ENCODE measurements at places on chromosomes 7 and 10.

- no peak for DNase-seq
These were observed 31.2 kb downstream of the TSPAN14 start for GRCh38 chr10:80485076-80485945.

DNA sequence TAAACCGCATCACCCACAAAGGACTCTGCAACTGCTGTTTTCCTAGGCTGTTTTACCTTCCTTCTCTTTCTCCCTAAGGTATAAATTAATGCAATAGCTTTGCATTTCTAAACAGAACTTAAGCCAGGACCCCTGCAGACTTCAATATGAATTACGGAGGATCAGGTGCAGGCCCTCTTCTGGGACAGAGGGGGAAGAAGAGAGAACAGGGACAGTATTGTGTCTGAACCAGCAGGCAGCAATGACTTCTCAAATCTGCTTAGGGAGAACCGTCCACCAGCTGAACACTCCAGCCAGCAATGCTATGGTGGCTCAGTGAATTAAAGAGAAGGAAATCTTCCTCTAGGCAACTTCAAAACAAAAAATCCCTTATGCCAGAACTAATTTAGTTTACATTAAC lies 35.7 kb downstream of the POLR3A start:
- no peak for DNase-seq

GRCh38 chr10:8688881-8689280 lies 634.4 kb downstream of the GATA3 start:
- DNase-seq = no peak

DNA sequence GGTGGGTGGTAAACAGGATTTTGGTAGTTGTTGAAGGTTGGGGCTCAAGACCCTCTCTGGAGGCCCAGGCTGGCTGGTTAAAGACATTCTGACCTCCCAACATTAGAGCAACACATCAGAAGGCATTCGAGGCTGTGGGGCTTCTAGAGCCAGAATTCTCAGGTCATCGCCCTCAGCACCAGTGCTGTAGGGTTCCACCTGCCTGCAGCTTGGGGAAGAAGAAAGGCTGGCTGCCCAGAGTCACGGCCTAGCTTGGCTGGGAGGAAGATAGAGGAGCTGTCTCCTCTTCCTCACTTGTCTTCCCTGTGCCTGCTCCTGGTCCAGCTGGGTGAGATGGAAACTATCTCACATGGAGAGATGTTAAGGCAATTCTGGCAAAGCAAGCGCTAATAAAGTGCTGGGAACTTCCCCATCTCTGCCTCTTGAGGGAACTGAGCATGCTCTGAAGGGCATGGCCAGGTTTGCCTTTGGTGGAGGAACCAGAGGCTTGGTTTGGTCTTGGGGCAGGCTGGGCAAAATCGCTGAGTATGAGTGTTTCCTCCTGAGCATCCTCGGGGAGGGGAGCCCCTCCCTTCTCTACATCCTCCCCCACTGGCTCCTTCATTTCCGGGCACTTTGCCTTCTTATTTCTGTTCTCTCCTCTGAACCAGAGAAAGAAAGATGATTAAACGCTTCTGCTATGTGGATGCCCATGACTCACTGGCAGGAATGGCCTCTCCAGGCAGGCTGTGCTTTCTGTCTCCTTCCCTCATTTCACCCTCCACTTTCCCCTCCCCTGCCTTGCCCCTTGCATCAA lies 509.0 kb upstream of the PODXL start:
- no peak for DNase-seq

- no peak for DNase-seq
These were observed 35.6 kb upstream of the GRB10 start for GRCh38 chr7:50818324-50818723.

DNA sequence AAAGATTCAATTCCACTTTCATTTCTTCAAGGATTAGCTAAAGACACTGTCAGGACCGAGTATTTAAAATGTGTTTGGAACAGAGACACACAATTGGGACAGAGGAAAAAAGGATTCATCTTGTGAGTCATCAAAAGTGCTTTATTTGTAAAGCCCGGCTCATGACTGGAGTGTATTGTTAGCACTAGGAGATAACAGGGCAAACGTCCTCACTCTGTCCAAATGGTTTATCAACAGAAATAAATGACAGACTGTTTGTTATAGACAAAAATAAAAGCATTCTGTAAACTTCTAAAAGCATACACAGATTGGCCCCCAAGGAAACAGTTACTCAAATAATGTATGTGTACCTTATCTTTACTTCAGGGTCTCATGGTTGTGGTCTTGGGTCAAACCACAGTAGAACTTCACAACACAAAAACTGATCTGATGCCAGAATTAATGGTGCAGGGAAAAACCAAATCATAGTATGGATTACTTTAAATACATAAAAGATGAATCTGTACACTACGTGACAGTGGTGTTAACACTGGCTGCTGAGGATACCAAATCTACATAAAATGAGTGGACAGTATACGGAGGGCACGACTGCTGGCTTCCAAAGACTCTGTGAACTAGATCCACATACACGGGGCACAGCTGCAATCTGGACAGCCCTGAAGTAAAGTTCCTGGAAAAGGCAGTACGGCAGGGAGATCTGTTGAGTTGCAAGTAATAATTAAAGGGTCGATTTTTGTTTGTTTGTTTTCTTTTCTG lies 179.4 kb downstream of the PIP4K2A start:
- no peak for DNase-seq

DNA sequence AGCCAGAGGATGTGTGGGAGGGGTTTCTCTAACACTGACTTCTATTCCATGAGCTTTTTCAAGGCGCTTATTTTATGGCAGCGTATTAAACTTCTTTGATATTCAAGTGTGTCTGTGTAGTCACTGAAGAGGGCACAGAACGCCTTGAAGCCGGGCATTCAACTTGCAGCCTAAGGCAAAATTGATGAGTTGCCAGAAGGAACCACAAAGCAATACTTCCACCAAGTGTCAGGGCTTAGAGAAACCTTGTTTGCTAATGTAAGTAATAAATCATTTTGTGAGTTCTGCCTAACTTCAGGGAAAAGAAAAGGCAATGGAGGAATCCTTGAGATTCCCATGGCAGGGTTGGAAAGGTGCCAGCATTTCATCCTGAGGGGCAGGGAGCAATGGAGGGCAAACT lies 163.8 kb downstream of the LCOR start:
- no peak for DNase-seq

DNA sequence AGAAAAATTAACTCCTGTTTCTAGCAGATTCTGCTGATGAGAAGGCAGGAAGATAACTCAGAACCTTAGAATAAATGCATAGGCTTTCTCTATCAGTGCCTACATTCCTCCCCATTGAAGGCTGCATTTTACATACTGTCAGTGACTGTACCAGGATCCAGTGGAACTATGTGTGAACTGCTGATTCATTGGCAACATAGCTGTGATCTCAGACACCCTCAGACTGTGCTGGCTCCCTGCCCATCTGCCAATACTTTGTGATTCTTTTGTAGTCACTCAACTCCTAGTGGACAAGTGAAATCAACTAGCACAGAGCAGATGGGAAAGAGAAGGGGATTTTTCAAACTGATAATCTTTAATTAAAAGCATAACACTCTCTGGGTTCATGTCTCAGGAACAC lies 375.8 kb downstream of the MDFIC start:
- DNase-seq = no peak

DNA sequence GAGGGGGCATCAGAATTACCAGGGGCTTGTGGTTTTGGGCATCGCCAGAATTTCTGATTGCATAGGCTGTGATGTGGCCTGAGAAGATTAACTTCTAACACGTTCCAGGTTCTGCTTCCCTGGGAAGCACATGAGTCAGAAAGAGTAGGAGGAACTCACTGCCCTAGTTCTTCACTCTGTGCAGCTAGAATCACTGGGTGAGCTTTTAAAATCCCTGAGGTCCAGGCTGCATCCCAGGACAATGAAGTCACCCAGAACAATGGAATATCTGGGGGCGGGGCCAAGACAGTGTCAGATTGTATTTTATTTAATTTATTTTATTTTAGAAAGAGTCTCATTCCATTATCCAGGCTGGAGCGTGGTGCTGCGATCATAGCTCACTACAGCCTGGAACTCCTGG lies 636.5 kb downstream of the CALN1 start:
- DNase-seq = no peak

DNA sequence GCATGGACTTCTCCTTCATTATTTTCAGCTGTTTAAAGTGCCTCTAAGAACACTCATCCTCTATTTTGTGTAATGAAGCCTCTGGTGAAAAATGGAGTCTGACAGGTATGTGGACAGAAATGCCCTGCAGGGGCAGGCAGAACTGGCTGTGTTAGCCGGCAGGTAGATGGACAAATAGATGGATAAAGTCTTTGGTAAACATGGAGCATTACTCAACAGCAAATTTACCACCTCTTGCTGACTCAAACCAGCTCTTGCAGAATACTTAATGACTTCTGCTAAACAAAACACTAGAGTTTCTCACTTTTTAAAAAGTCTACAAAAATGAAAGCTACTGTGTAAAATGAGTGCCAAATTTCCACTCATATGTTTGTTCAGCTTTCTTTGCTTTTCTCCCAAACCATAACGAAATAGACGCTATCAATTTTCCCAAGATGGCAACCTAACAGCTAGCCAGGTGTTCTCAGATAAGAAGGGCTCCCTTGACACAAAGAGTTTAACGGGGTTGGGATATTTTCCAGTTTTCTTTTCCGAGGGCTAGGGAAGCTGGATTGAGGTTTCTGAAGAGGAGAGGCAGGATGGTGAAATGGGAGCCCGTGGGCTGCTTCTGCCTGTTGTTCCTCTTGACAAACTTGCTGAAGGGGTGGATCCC lies 71.9 kb upstream of the HABP2 start:
- no peak for DNase-seq

DNA sequence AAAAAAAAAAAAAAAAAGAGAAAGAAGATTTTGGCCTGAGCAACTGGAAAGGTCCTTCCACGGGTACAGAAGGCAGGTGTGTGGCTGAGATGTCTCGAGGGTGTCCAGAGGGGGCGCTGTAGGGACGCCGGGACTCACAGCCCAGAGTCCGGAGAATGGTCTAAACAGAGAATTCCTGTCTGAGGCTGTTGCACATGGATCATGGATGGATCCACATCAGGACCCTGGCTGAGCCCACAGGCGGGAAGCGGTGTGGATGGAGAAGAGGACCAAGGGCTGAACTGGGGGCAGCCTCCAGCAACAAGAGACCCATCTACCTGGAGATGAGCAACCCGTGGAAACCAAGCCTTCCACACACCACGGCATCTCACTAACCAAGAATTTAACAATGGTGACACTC lies 55.0 kb downstream of the PKD1L1 start:
- no peak for DNase-seq

DNA sequence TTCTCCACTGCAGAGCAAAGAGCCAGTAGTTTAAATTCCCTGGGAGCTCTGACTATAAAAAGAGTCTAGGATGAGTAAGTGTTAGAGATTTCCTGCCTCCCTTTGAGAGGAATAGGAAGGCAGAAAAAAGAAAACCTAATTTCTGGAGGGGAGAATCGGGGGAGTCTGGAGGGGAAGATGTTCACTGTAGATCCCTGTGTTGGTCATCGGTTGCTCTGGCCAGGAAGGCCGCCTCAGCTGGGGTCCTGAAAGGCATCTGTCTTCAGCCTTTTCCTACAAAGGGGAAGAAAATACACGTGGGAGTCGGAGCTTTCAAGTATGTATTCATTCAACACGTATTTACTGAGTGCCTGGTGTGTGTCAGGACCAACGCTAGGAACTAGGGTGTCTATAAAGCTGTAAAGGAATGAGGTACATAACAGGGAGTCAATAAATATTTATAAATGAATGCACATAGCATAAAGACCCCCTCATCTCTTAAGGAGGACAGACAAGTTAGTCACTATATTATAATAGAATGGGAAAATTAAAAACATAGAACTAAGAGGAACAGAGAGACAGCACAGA lies 101.1 kb downstream of the ICA1 start:
- no peak for DNase-seq

DNA sequence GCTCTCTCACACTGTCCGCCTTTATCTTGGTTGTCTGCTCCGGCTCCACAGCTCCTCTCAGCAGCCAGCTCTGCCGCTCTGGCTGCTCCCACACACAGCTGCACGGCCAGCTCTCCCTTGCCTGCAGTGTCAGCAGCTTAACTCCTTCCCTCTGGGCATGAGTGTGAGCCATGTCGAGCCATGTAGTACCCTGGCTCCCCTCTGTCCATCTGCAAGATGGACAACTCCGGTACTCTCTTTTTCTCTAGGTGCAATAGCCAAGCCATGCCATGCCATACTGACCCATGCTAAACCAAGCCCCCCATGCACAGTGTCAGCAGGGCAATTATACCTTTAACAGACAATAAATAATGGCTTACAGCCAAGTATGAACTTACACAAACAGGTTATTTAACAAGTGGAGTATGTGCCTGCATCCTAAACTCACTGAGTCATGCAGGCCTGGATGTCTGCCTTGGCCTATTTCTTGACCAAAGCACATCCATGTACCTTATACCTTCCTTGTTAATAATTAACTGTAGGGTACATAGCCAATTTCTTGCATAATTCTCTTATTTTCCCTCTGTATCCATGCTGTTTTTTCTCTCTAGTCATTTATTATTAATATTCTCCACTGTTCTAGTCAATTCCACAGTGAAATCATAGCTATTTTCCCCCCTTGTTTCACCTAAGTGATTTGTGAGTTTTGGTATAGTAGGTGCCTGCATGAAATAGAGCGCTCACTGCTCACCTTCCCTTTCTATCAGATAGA lies 170.9 kb downstream of the CDK14 start:
- DNase-seq = no peak

DNA sequence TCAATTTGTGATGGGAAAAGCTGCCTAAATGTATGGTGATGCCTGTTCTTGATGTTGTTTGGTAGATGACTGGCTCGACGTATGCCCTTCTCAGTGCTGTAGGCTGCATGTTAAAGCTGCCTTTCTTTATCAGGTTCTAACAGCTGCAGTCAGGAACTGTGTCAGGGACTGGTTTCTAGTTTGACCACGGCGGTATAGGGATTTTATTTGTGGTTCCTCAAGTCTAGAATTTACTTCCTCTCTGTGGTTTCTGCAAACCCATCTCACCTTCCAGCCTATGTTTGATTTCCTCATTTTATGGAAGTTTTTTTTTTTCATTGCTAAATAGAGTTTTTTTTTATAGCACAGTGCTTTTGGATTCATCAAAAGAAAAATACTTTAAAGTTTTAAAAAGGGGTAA lies 26.5 kb downstream of the LMTK2 start:
- DNase-seq = no peak

GRCh38 chr10:43048301-43049051 lies 28.4 kb upstream of the RET start:
- no peak for DNase-seq
